Stimulated activated CD8-positive, alpha-beta memory T cell treated with anti-CD3 and anti-CD28 coated beads, Interleukin-4, amount 100 ng/mL, for 24 hours (primary cell): ENCODE measurements at places on chromosomes 16 and 17.
A peak's percentile ranks its signal among the peaks of the same experiment; 100 is the strongest.

DNA sequence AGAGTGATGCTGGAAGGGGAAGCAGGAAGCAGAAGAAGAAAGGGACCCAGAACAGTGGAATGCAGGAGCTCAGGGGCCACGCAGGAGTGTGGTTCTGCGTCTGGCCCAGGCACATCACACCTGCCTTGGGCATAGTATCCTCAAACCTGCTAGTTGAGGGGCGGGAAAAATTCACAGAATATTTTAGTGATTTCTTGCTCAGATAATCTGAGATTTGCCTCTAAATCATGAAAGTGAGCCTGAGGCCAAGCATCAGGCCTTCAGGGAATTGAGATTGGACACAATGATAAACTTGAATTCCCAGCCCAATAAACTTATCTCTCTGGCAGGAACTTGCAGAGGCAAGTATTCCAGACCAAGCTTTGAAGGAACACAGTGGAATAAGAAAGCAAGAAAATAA is 48.5 kb upstream of the CCL2 start:
- no peak for DNase-seq

DNA sequence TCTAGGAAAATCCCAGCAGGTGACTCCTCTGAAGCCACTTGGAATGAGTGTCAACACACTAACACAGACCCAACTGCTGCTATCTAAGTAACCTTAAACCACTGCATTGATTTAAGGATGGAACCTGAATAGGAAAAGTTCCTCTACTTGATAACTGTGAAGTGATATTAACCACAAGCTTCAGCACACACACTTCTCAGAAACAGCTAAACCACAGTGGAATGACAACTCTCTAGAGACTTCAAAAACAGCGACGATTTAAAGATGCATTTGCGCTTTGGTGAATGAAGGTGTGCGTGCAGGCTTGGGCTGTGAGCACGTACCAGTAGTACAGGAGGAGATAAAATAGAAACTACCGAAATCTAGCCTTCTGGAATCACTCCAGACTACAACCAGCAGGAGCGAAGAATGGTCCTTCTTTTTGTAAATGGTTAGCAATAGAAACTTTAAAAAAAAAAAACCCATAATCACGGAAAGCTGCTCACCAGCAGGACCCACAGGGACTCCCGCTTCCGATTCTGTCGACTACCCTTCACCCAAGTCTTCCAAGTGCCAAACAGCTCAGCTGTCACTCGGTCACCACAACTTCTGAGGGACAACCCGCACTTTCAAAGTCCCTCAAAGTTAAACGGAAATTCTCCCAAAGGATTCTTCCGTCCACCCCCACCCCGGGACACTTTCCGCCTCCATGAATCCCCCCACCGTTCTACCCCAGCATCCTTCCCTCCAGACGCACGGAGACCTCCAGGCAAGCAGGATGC is 137.7 kb upstream of the CORO6 start:
- peak; percentile 18 for DNase-seq

- DNase-seq = no peak
Measured at GRCh38 chr17:44465897-44466296, 37.3 kb downstream of the GPATCH8 start.

DNA sequence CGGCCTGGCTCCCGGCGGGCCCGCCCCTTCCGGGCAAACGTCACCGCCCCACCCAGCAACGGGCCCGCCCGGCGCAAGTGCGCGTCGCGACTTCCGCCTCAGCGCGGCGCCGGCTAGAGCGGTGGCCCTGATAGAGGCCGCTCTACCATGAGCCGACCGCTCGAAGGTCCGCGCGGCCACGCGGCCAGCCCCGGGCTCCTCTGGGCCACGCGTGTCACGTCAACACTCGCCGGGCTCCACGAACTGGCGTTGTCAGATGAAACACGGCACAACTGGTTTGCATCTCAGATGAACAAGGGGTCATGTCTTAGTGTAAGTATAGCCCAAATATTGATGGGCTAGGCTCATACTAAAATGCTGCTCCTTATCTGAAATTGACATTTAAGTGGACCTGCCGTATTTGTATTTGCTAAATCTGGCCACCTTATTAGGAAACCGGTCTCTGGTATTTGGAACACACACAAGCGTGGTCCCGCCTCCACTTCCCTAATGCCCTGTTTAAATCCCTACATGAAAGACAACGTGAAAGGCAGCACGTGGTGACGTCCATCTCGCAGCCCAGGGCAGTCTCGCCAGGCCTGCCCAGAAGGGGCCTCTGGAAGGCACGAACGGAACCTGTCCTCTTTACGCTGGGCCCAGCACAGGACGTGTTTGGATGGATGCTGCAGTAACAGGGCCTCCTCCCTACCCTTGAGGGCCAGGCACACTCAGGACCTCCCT is at the start of gene ZNF598:
Gene ZNF598, minus strand, starts transcription at position 31 of the 720 bp plus-strand sequence.
- peak; percentile 71 for DNase-seq

GRCh38 chr16:10850478-10850850 is 26.5 kb upstream of the CIITA start:
- DNase-seq = no peak

GRCh38 chr16:20327444-20328041 is at the start of gene GP2:
GP2 (minus strand) TSS chr16:20327513; CDS start chr16:20326431, 1,082 bp downstream.
- DNase-seq = no peak

GRCh38 chr17:79831265-79832217 is 7.7 kb downstream of the CBX4 start:
- DNase-seq = no peak

GRCh38 chr16:77165006-77165405 is 26.0 kb upstream of the MON1B start:
- DNase-seq = no peak

- no peak for DNase-seq
Measured at GRCh38 chr16:87877942-87878507, 8.7 kb upstream of the SLC7A5 start.

DNA sequence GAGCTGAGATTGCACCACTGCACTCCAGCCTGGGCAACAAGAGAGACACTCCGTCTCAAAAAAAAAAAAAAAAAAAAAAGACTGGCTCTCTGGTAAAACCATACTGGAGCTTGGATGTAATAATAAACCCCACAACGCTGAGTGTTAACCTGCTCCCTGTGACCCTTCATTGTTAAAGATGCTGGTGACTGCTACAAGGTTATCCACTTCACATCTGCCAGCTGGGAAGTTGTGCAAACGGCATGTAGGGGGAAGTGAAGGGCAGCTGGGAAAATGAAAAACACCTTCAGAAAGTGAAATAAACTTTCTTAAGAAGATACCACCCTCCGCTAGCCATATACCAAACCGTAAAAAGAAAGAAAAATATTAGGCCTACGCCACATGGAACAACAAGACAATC is 131.0 kb upstream of the NUDT7 start:
- no peak for DNase-seq

DNA sequence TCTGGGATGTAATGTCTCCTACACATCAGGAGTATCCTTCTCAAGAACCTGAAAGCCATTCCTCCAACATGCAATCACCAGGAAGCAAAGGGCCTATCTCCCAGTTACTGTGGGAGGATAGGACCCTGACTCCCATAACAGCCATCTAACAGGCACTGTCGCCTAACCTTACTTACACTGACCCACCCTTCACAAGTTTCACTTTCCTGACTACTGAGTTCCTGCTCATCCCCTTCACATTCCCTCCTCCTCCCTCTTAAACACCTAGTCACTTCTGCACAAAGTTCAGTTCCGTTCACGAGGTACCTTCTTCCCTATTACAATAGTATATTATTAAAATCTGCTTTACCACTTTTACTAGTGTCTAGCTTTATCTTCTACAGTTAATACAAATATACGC is 1.3 kb downstream of the C17orf67 start:
- DNase-seq = no peak

- no peak for DNase-seq
Measured at GRCh38 chr17:58621174-58621573, 70.7 kb downstream of the TEX14 start.

DNA sequence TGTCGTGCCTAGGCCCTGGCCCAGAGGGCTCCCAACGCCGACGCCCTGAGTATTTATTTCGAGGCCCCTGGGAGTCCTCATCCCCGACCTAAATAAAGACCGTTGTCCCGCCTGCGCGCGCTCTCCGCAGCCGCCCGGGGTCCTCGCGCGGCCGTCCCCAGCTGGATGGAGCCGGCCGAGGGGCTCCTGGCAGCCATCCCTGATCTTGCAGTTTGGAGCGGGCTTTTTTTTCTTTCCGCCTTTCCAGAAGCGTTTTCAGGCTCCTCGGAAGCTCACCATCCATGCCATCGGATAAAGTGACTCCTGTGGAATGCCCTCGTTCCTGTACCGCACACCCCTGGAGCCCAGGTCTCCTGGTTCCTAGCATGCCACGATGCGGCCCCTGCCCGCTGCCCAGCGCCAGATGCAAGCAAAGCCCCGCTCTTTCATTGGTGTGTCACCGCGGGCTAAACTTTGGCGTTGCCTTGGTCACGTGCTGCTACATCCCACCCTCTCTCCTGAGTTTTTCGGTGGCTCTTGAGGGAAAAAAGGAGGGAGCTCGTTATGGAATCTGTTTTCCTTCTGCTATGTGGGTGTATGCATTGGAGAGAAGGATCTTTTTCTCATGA is 716 bp downstream of the TMEM94 start:
- no peak for DNase-seq

DNA sequence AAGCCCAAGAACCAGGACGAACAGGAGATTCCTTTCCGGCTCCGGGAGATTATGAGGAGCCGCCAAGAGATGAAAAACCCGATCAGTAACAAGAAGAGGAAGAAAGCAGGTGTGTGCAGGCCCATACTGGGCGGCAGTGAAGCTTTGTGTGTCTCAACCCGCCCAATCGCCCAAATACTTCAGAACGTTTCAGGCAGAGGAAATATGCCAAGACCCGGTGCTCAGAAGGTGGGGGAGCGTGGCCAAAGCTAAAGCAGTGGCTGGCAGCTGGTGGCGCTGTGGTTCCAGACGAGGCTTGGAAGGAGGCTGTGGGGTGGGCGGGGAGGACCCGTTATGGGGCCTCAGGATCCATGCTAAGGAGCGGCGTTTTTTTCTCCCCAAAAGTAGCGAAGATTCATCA is 1.2 kb downstream of the CCDC137 start:
- DNase-seq = no peak

- DNase-seq = no peak
Measured at GRCh38 chr17:50257676-50258224, 16.5 kb upstream of the TMEM92 start.

GRCh38 chr16:50093607-50094539 is 28.1 kb downstream of the HEATR3 start:
- DNase-seq = no peak

- no peak for DNase-seq
Measured at GRCh38 chr17:71023249-71024030, 854.1 kb downstream of the KCNJ2 start.

DNA sequence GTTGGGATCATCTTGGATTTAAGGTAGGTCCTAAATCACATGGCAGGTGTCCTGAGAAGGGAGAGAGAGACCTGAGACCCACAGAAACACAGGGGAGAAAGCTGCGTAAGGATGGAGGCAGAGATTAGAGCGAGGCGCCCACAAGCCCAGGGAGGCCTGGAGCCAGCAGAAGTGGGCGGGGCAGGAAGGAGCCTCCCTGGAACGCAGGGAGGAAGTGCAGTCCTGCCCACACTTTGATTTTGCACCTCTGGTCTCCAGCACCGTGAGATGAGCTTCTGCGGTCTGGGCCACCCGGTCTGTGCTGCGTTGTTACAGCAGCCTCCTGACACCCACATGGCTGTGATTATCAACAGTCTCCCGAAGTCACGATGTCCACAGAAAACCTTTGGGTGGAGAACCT is 6.4 kb downstream of the DNASE1L2 start:
- DNase-seq = no peak

- DNase-seq = no peak
Measured at GRCh38 chr17:44120851-44121605, 2.4 kb downstream of the HDAC5 start.

GRCh38 chr17:44932787-44933097 is 14.8 kb downstream of the KIF18B start:
- no peak for DNase-seq

DNA sequence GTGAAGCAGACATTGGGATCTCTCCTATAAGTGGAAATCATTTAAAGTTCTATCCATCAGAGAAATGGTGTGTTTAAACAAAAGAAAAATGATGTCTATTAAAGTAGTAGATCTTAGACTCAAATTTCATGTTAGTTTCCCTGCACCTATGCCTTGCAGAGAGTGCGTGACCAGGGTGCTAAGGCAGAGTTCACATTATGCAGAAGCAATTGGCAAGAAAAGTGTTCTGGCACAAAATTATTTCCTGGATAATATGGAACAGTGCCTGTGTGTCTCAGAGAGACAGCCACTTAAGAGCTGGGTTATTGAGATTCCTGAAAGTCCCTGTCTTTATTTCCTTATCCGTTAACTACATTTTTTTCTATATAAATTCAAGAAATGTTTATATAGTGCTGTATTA is 457.0 kb downstream of the CDH8 start:
- DNase-seq = no peak

DNA sequence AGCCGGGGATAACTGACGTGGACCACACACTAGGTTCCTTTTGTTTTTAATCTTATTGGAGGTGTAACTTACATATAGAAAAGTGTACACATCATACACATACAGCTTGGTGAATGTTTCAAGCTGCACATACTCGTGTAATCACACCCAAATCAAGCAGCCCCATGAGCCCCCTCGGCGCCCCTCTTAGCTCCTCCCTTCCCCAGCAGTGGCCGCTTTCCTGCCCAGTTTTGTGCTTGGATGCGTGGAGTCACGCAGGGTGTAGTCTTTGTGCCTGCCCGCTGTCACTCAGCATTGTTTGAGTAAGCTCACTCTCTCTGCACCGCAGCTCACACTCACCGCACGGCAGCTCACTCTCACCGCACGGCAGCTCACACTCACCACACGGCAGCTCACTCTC is 151.7 kb upstream of the CHMP6 start:
- no peak for DNase-seq

DNA sequence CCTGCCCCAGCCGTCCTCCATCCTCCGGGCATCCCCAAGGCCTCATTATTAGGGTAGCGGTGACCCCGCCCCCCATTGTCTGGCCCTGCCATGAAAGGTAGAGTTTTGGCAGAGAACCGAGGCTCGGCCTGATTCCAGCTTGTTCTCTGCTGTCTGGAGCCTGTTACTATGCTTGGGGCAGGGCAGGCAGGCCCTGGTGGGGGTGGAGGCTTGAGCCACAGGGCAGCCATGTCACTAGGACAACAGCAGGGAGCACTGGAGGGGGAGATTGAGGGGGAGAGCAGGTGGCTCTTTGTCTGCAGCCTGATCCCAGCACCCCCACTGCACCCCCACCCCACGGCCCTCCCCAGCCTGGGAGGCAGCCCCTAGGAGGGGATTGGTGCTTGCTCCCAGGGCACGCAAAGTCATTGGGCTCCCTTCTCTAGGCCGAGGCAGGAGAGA is 15.4 kb downstream of the RHBDL3 start:
- no peak for DNase-seq

DNA sequence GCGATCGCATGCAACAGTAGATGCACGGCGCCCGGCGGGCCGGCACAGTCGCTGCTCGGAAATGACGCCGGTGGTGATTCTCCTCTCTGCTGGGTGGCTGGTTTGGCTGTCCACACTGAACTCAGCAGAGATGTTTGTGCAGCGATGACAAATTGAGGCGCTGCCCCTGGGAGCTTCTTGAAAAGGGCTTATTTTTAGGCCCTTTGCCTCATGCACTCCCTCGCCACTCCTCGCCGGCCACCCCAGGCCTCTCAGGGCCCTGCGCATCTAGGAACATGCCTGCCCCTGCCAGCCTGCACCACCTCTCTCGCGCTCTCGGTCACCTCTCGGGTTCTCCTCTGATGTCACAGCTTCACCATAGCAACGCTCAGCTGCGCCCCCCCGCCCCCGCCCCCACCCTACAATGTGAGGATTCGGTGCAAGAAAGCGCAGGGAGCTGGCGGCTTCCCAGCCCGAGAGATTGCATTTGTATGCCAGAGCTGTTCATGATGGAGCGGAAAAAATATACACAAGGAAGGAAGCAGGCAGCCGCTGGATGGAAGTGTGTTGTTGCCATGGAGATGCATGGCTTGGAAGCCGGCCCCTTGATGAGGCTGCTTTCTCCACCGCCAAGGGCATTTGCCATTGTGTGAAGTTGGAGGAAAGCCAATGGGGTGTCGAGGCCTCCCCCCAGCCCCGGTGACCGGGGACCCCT is 81.3 kb upstream of the PLCG2 start:
- no peak for DNase-seq
